Activated T-helper 2 cell treated with anti-CD3 and anti-CD28 coated beads, Interferon-gamma antibody, Interleukin-2, Interleukin-4, amounts not matched to agents 10 μg/mL and 5 μg/mL and 100 μg/mL, durations not matched to agents 14 hours and 24 hours and 36 hours (primary cell): ENCODE measurements at places on chromosomes 7 and 10. TPM values are rescaled to one million over a fixed set of nuclear protein-coding genes. Genes with fewer than 3 reads are reported as not detected.

NT5C3A gene
- total RNA-seq, result 30.0 and 33.3 TPM in 2 replicates

TRDMT1 gene
- 3.2 and 4.2 TPM in 2 replicates for total RNA-seq

ZNF680 gene
- 10.9 and 11.3 TPM in 2 replicates for total RNA-seq

SLC35G1 gene
- 5.9 and 6.0 TPM in 2 replicates for total RNA-seq

HOXA10 gene
- not detected in 2 replicates for total RNA-seq

CFAP70 gene
- 0.41 and 0.43 TPM in 2 replicates for total RNA-seq

ZNF365 gene
- total RNA-seq, result not detected in 2 replicates

GDF2 gene
- total RNA-seq, result not detected in 2 replicates

DNA sequence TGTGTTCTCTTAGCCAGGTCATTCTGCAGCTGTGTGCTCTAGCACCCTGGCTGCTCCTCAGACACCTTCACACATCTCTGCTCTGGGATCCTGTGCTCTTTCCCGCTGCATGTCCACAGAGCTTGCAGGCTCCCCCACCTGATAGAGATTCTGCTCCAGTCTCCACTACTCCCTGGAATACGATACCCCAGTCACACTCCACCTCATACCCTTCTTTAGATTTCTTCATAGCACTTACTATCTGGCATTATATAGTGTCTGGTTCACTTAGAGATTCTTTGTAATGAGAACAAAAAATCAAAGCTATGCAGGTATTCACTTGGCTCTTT is 88.0 kb downstream of the CELF2 start:
- no peak for DNase-seq

DNA sequence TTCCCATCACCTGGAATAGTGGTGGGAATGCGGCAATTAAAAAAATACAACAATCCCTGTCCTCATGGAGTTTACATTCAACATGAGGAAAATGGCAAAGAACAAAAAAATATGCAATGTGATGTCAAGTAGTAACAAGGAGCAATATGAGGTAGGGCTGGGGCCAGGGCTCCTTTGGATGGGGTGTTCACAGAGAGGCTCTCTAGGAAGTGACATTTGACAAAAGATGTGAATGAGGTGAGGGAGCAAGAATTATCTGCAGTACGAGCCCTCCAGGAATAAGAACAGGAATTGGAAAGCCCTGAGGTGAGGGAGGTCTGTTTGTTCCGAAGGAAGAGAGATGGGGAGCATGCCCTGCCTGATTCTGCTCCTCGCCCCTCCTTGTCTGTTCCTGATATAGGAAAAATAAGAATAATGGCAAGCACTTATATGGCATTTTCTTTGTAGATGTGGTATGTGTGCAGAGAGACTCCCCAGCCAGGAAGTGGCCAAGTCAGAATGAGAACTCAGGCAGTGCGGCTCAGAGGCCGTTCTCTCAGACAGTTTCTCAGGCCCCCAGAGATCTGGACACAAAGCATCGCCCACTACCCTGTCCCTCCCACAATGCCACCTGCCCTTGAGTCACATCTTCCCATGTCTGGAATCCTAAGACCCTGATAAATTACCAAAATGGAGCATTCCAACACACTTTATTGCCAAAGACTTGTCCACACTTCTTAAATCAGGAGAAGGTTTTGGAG is 105.6 kb downstream of the APBB1IP start:
- no peak for DNase-seq

DNA sequence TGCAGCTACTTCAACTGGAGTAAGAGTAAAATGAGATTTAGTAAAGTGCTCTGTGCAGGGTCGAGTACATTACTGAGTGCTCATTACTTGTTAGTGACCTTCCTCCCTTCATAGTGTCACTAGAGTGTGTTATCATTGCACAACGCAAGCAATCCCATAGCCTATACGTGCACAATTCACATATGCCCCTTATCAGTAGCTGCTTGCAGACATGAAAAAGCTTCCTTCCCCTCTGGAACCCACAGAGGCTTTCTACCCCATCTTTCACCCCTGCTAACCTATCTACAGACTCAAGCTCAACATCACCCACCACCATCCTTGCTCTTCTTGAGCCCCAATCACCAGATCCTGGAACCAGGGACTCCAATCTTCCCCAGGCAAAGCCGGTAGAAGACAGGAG is 59.3 kb downstream of the C7orf25 start:
- DNase-seq, result no peak

GRCh38 chr10:84225427-84226173 is at the start of gene LRIT2:
TSS of gene LRIT2 (minus strand) at chr10:84225544. CDS start at chr10:84225520, 24 bp downstream.
- DNase-seq, result no peak

- no peak for DNase-seq
These were observed 478.6 kb downstream of the LRMDA start for GRCh38 chr10:75910032-75910431.

- no peak for DNase-seq
These were observed 120.4 kb downstream of the RGS10 start for GRCh38 chr10:119421891-119422681.

DNA sequence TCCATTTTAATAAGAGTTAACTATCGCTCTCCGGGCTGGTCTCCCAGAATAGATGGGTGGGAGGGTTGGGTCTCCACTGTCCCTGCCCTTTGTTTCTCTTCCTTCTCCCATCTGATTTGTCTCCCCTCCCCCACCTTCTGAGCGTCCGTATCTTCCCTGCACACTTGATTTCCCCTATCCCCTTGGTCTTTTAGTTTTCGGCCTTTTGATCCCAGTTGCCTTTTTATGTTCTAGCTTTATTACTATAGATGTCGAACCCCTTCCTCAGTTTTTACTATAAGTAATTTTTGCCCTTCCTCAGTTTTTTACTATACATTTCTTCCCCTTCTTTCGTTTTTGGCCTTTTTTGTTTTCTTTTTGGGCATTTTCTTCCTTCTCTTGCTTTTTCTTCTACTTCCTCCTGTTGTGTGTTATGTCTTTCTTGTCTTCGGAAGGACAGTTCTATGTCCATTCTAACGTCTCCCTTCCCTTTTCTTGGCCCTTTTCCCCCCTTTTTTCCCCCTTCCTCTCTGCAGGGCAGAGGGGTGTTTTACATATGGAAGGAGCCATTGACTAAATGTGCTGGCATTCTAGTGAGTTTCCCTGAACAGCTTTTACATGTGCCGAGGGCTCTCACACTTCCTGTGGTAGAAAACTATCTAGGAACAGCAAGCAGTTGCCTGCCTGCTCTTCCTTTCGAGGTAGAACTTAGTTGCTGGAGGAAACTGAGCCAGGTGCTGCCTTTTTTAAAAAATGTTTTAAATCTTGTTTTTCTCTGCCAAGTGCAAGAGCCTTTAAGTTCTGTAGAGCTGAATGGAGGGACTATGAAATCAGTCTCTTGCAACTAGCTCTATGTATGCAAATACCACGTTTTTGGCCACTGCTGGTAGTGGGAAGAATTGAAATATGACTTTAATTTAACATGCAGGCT is 2.8 kb downstream of the TET1 start:
- DNase-seq, result no peak

DNA sequence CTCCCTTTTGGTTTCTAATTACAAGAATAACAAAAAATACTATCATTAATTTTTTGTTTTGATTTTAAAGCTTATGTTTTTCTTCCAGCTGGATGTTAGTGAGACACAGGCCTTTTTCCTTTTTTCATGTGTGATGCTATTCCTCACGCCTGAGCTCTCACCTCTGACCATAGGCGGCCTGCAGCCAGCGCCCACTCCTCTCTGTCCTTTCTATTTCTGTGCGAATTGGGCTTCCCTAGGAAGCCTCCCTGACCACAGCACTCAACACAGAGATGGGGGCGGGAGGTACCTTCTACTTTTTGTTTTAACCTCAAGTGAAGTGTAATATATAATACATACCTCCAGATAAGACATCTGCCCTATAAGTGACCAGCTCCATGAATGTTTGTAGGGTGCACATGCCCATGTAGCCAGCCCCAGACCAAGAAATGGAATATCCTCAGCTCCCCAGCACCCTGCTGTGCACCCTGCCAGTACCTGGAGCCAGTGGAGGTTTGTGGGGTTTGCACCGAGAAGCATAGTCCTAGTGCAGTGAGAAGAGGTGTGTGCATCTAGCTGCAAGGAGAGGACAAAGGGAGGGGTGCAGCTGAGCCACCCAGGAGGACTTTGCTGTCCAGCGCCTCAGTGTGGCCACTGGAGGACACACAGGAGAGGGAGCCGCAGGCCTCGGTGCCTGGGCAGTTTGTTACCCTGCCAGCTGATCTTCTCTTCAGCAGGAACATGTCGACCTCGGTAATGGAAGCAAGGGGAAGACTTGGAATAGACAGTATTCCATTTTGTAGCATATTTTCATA is 38.5 kb downstream of the BNIP3 start:
- no peak for DNase-seq

DNA sequence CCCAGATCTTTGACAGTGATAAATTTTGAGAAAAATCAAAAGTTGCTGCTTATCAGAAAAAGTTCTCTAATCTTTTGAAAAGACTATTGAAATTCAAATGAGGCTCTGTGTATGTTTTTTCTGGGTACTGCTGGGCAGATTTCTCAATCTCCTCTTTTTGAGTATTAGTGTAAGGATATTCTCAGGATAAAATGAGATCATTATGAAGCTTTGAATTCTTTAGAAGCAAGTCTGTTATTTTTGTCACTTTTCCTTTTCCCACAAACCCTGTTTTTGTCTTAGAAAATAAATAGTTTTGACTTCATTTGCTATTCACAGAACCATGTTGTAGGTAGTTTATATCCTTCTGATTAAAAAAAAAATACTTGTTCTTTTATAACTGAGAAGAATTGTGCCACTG is 7.9 kb downstream of the STAM start:
- DNase-seq, result no peak

GRCh38 chr7:134784251-134785049 is 5.0 kb downstream of the CALD1 start:
- DNase-seq, result no peak

DNA sequence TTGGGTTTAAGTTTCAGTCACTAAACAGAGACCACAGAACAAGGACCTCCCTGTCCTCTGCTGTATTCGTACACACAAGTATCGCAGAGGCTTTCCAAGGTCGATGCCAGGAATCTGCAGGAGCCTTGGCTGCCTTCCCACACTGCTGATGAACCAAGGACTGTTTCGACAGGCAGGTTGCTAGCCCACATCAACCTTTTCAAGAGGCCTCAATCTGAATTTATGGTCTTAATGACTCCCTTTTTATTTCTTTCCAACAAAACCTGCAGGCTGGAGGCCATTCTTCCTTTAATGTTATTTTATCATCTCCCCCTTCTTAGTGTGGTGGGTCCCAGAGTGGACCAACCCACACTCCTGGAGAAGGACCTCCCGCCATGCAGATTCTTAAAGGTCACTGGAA is 45.6 kb downstream of the JCAD start:
- no peak for DNase-seq

GRCh38 chr7:1725199-1725690 is 55.2 kb downstream of the ELFN1 start:
- no peak for DNase-seq

DNA sequence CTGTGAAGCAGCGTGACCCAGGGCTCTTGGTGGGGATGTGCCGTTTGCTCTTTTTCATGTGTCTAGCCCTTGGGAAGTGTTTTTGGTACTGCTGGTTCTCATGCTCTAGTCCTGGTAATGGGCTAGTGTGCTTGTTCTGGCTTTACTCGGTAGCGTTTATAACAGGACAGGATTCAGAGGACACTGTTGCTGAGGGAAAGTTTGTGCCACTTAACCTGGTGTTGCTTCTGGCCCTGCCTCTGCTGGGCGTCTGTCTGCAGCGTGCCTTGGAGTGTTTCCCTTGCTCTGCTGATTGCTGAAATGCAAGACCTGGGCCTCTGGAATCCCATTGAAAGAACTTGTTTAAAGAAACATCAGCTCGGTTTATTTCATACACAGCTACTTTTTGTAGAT is 35.0 kb downstream of the INPP5A start:
- no peak for DNase-seq

GRCh38 chr7:83691095-83691494 is 42.2 kb upstream of the SEMA3E start:
- DNase-seq, result no peak

GRCh38 chr10:46014683-46015405 is 15.6 kb downstream of the NCOA4 start:
- no peak for DNase-seq

- no peak for DNase-seq
These were observed 7.9 kb upstream of the EMX2 start for GRCh38 chr10:117534321-117535297.

DNA sequence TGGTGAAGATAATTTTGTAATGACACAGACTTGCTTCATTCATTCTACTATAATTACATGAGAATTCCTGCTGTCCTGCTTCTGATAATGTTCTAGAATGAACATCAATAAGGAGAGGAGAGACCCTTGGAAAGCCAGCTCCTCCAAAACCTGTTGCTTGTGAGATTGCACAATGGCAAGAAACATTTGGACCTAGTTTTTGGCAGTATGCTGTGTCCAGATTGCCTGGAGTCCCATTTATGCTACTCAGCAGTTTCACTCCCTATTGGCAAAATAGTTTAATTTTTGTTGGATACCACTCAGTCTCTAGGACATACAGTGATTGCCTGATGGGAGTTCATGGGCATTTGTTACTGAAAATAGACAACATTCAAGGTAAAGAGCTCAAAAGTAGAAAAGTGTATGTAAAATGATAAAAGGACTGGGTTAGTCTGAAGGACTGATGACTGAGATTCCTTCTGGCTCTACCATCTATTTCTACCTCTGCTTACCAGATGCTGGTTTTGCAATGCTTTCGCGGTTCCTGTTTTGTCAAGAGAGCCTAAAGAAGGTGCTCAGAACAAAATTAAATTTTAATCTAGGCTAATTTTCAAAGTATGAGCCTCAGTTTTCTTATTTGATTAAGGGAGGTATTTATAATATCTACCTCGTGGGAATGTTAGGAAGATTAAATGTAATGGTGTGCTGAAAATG is 8.0 kb upstream of the ACTR3B start:
- no peak for DNase-seq

DNA sequence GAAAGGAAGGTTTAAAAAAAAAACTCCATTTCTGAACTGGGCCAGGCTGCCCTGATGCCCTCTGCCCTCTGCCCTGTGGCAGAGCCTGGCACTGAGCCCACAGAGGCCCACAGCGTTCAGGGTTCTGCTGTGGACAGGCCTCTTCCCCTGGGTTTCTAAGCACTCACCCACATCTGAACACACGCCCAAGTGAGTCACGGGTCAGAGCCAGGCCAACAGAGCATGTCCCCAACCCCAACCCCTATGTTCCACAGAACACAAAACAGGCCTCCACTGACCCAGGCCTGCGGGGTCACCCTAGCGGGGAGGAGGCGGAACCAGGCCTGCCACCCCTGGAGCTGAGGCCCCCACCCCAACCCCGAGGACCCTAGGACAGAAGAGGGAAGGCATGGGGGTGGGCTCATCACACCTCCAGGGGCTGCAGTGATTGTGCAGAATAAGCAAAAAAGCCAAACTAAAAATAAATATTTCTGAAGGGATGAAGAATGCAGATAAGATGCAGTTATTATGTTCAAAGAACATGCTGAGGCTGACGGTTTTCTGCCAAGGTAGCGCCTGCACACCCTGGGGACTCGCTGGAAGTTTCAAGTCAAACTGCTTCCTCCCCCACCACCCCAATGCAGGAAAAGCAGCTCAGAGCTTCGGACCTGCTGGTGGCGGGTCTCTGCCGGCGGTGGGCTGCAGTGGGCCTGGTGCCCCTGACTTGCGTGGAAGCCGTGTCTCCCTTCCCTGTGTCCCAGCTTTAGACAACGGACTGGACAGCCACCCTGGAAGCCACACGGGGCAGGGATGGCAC is 5.4 kb downstream of the WDR86 start:
- DNase-seq, result no peak

GRCh38 chr7:20598459-20599309 is 16.8 kb upstream of the ABCB5 start:
- no peak for DNase-seq
